AG09319 (cell line): ENCODE measurements at places on chromosomes 6 and 20.

DNA sequence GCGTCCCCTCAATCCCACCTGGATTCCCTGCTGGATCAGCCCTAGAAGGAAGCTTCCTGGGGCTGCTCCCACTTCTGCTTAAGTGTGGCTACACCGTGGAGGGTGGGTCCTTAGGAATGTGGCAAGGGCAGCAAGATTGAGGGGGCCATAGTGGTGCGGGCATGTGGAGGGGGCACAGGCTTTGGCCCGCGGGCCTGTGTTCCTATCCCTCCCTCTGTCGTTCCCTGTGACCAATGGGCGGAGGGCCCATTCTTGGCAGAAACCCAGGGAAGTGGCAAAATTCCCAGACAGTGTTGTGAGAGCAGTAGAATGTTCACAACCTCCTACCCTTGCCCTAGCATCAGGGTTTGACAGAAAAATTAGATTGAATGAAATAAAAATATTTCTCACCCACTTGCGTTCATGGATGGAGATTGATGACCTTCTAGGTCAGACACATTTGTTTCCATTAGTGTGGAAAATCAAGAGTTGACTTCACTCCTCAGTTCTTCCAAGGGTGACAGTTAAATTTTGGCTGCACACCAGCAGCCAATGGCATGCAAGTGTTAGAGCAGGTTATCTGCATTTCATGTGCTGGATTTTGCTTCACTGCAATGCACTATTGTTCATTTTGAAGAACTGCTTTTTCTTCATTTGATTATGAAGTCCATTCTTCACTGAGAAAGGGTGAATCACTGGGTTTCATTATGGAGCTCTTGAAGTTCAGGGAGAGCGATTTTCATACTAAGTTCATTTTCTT is 49.3 kb upstream of the AHI1 start:
- no peak for DNase-seq

- DNase-seq = no peak
Measured at GRCh38 chr20:41903586-41903985, 285.4 kb upstream of the CHD6 start.

- DNase-seq = no peak
Measured at GRCh38 chr6:7541175-7542064, at the start of gene DSP. DSP (plus strand) TSS chr6:7541671; CDS start chr6:7541916, 245 bp downstream.

DNA sequence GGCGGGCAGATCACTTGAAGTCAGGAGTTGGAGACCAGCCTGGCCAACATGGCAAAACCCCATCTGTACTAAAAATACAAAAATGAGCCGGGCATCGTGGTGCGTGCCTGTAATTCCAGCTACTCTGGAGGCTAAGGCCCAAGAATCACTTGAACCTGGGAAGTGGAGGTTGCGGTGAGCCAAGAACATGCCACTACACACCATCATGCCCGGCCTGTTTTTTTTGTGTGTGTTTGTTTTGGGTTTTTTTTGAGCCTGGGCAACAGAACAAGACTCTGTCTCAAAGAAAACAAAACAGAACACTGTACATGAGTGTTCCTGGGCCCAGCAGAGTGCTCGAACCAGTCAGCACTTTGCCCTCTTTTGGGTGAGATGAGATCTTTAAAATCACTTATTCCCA is 159.1 kb downstream of the MTHFD1L start:
- no peak for DNase-seq
